SHP77 treated with DMSO at 0.1 percent for 48 hours (cell line): ENCODE measurements at places on chromosomes 4 and X.

DNA sequence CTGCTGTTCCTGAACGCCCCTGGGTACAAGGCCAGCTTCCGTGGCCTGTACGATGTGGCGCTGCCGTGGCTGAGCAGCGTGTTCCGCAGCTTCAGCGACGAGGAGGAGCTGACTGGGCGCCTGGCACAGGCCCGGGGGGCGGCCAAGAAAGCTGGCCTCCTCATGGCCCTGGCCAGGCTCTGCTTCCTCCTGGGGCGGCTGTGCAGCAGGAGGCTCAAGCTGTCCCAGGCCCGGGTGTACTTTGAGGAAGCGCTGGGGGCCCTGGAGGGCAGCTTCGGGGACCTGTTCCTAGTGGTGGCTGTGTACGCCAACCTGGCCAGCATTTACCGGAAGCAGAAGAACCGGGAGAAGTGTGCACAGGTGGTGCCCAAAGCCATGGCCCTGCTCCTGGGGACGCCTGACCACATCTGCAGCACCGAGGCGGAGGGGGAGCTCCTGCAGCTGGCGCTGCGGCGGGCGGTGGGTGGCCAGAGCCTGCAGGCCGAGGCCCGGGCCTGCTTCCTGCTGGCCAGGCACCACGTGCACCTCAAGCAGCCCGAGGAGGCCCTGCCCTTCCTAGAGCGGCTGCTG lies 28.2 kb downstream of the SH3TC1 start:
- no peak for DNase-seq

GRCh38 chrX:115940888-115941332 lies 229.6 kb upstream of the AGTR2 start:
- no peak for DNase-seq

- no peak for DNase-seq
Measured at GRCh38 chr4:121070696-121071639, 1.4 kb downstream of the NDNF start.

DNA sequence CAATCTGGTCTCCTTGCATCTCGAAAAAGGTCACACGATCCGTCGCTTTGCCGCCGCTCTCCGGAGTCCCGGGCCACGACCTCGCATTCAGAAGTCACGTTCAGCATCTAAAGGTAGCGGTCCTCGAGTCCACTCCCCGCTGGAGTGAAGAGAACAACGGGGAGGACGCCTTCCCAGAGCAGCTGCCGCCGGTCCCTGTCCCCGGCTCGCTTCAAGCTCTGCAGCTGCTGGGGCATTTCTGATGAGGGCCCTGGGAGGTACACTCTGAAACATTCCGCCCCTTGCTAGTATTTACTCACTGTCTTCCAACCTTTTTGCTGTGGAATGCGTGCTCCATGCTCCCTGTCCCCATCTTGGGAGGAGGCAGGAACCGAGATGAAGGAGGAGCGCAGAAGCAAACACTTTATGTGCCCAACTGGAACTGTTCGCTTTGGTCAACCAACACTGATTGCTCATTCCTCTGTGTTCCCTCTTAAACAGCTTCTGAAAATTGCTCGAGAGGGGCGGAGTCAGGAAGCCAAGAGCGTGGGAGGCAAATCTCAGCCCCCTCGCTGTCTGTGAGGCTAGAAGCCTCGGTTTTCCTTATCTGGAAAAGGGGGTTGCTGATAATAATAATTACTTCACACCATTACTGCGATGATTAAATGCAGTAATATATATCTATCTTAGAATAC lies 6.4 kb upstream of the VAMP7 start:
- no peak for DNase-seq

- DNase-seq, result no peak
Measured at GRCh38 chr4:7522452-7523220, 87.9 kb upstream of the PSAPL1 start.

DNA sequence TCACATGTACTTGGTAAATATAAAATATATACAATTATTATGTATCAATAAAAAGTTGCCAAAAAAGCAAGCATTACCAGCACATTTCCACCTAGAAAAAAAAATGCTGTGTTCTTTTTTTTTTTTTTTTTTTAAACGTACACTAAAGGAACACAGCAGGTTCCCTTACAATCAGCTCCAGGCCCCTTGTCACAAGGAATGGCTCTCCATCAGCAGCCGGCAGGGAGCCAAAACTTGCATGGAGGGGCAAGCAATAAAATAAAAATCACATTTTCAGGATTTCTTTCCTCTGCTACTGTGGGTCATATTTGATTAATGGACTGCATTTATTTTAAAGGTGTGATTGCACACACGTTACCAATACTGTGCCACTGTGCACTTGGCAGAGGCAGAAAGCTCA lies 460.3 kb downstream of the GPAT3 start:
- DNase-seq, result no peak

DNA sequence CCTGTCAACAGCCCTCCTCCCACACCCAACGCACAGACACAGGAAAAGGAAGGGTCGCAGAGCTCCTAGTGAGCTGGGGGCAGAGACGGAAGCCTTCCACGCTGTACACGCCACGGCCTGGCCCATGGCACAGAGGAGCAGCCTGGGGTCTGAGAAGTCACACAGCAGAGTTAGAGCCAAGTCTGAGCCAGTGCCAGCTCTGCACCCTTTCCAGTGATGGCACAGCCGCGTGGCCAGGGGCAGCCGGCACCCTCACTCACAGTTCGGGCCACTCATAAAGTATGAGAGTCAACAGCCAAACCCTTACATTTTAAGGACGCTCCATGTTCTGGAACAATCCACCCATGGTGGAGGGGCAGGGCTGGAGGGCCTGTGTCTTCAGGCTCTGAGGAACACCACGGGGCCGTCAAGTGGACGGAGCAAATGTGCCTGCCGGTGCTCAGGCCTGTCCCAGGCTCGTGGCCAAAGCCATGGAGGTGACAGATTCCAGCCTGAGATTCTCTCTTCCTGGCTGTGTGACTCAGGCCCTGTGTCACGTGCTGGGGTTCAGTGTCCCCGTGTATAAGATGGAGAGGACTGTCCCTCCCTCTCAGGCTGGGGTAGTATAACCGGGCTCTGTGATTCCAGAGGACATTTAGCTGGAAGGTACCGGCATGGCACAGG lies 91.2 kb downstream of the ABLIM2 start:
- no peak for DNase-seq

- no peak for DNase-seq
Measured at GRCh38 chr4:126753592-126753991, 879.2 kb upstream of the INTU start.

- DNase-seq, result peak; percentile 13
Measured at GRCh38 chr4:80361329-80361900, 25.9 kb downstream of the CFAP299 start.

GRCh38 chrX:149987613-149988012 lies 49.3 kb upstream of the EOLA2 start:
- DNase-seq, result no peak

DNA sequence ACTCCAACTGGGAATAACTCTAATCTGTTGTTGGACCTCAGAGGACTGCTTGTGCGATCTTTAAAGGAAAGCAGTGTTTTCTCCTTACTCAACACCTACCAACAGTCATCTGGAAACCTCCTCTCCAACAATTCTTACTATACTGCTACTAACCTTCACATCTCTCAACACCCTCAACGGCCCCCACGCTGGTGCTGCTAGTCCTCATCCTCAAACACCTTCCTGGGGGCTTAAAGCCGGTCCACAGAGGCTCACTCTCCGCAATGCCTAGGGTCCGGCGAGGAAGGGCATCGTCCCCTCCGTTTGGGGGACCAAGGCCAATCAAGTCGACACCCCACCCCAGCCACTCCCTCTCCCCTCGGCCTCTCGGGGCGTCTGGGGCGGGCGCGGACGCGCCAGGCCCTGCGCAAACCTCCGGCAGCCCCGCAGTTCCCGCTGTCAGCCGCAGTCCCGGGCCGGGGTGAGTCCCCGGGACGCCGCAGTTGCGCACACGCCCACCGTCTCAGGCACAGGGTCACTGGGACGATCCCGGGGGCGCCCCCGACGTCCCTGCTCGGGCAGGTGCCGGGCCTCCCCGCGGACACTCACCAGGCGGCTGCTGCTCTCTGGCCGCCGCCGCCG lies 418 bp downstream of the TAB3 start:
- DNase-seq, result no peak

- no peak for DNase-seq
Measured at GRCh38 chrX:64350521-64350920, 44.7 kb downstream of the MTMR8 start.

- DNase-seq, result no peak
Measured at GRCh38 chrX:1606496-1606895, 8.4 kb upstream of the ASMT start.

GRCh38 chrX:15410947-15411346 lies 26.7 kb upstream of the VEGFD start:
- no peak for DNase-seq
